H1 (cell line): ENCODE measurements at places on chromosomes 5 and 9.

GRCh38 chr9:5958273-5958672 is 57.2 kb downstream of the RANBP6 start:
- no peak for DNase-seq

- DNase-seq = no peak
These were observed 23.5 kb downstream of the ZFR start for GRCh38 chr5:32421075-32421474.

- no peak for DNase-seq
These were observed 2.0 kb upstream of the AKNA start for GRCh38 chr9:114389612-114390368.

DNA sequence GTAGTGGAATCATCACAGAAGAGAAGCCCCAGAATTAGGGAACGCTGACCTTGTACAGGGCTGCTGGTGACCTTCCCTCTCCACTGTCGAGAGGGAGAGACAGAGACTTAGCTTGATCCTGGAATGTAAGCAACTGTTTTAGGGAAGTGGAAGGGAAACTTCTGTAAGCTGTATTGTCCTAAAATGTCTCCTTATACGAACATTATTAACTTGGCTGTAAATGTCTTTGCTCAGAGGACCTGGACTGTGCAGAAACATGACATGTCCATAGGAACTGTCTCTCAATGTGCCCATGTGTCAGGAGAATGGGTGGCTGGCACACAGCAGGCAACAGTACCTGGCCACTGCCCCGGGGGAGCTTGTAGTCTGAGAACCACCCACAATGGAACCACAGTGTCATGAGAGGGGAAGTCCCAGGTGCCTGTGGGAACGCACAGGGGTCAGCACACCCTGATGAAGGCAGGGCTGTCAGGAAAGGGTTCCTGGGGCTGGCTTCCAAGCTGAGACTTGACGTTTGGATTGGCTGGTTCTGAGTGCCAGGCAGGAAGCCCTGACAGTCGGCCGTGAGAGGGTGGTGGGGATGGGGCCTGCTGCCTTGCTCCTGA is 34.0 kb downstream of the DAP start:
- no peak for DNase-seq

DNA sequence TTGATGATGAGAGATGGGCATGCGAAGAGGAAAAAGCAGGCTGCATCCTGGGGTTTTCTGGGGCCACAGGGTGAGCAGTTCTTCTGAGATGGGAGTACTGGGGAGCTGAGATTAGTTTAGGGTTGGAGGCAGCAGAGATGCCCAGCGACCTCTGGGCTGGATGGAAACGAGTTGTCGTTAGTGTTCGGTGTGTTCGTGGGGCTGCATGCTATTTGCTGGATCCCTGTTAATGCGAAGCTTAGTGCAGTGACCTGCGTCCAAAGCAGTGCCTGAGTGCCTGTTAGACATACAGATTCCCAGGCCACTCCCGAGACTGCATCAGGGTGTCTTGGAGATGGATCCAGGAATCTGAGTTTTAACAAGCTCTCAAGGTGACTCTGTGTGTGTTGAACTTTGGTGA is 201.3 kb downstream of the CACNA1B start:
- no peak for DNase-seq

DNA sequence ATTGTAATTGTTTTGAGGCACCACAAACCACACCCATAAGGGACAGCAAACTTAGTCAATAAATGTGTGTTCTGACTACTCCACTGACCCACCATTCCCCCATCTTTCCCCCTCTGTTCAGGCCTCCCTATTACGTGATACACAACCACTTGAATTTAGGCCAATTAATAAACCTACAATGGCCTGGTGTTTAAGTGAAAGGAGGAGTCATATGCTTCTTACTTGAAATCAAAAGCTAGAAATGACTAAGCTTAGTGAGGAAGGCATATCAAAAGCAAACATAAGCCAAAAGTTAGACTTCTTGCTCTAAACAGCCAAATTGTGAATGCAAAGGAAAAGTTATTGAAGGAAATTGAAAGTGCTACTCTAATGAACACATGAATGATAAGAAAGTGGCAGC is 14.6 kb downstream of the ZBTB43 start:
- no peak for DNase-seq

GRCh38 chr5:155833287-155833686 is 493.7 kb upstream of the SGCD start:
- DNase-seq = no peak

GRCh38 chr9:75906531-75906930 is 16.1 kb downstream of the PCSK5 start:
- no peak for DNase-seq

DNA sequence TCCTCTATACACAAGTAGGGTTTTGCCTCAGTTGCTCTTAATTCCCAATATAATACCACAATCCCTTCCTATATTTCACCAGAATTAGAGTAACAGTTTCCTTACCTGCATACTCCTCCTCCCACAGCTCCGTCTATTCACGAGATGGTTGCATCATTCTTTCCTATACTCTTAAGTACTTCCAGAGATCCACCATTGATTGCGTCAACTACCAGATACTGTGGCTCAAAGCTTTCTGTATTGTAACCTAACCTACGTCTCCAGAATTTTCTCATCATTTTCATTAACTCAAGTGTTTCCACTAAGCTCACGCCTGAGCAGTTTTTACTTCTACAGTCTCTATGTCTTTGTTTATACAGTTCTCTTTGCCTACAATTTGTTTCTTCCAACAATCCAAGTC is 31.2 kb upstream of the MINAR2 start:
- no peak for DNase-seq
